ENCODE measurements at places on chromosomes 16 and 17. TPM values are rescaled to one million over a fixed set of nuclear protein-coding genes. Genes with fewer than 3 reads are reported as not detected.

- H3K27me3 ChIP-seq, result no peaks in the 10 kb centered on the region
- DNase-seq, result no peak
- no peak overlapping the region for H3K27ac ChIP-seq
- H3K4me1 ChIP-seq, result peaks cover 3% of the 10 kb centered on the region
Measured at GRCh38 chr17:2157675-2158395, 102.9 kb downstream of the HIC1 start.

The ACSM5 gene
- not detected for total RNA-seq

DNA sequence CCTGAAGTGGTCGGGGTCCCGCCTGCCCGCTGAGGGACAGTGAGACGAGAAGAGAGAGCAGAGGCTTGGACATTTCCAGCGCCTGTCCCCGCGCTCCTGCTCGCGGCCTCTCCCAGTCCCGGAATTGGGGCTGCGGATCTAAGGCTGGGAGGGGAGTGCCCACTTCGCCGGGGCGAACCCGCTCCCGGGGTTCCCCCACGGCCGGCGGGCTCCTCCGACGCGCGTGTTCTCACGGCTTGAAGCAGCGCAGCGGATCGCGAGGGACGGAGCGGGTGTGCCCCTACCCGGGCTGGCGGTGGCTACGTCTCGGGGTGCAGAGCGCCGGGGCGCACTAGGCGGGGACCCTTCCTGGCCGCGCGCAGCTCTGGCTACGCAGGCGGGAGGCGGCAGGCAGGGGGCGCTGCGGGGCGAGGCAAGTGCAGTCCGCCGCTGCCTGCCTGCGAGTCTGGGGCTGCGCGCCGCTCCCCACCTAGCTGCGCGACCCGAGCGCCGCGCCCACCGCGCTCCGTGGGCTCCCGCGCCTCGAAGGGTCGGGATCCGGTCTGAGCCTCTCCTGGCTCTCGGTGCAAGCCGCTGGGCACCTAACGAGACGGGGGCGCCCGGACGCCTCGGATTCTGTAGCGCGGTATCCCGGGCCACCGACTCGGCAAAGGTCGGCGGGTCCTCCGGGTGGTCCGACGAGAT, 1.2 kb downstream of the NGFR start:
- peaks cover 22% of the 10 kb centered on the region for H3K4me1 ChIP-seq
- H3K4me3 ChIP-seq, result peak overlapping the region; percentile 52
- H3K36me3 ChIP-seq, result no peaks in the 10 kb centered on the region
- H3K27me3 ChIP-seq, result peaks cover 80% of the 10 kb centered on the region
- no peak overlapping the region for H3K27ac ChIP-seq
- peak; percentile 86 for DNase-seq

GRCh38 chr17:27807567-27808470, 7.5 kb upstream of the NOS2 start:
- no peaks in the 10 kb centered on the region for H3K27me3 ChIP-seq
- peak overlapping the region; percentile 100 for H3K27ac ChIP-seq
- peaks cover 55% of the 10 kb centered on the region for H3K4me1 ChIP-seq
- H3K4me3 ChIP-seq, result peak overlapping the region; percentile 63
- peaks cover 29% of the 10 kb centered on the region for H3K36me3 ChIP-seq

DNA sequence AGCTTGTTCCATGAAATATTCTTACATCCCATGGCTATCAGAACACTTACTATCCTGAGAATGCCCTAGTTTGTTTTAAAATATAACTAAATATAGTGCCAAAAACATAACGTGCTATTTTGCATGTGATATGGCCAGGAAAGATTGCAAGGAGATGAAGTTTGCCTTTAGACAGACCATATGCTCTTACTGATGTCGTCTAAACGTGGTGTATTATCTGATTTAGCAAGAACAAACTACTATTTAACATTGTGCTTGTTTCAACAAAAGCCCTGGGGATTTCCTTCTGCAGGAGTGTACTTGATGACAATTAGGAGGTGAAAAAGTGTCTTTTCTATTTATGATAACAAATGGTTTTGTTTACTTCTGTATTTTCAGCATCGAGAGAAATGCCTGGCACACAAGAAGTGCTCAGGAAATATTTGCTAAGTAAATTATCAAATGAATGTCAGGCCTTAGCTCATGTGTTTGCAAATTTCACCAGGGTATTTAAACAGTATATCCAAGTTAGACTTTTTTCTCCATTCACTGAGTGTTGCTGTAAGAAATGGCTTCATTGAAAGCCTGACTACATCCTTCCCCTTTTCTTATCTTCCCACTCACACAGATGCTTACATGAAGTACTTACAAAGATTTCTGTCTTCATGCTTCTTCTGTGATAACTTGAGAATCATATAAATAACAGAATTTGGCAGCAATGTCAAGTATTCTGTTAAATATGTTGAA, 1033.6 kb downstream of the CDH8 start:
- H3K4me1 ChIP-seq, result no peaks in the 10 kb centered on the region
- no peak overlapping the region for H3K27ac ChIP-seq
- H3K4me3 ChIP-seq, result no peak overlapping the region
- DNase-seq, result no peak

GRCh38 chr16:35642322-35642835, 2183.0 kb downstream of the TP53TG3F start:
- no peak overlapping the region for H3K4me3 ChIP-seq
- H3K27ac ChIP-seq, result no peak overlapping the region
- H3K27me3 ChIP-seq, result no peaks in the 10 kb centered on the region

DNA sequence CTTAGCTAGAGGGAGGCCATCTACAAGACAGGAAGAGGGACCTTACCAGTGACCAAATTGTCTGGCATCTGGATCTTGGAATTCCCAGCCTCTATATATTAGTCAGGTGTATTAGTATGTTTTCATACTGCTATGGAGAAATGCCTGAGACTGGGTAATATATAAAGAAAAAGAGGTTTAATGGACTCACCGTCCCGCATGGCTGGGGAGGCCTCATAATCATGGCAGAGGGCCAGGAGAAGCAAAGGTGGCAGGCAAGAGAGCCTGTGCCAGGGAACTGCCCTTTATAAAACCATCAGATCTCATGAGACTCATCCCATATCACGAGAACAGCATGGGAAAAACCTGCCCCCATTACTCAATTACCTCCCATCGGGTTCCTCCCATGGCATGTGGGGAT, 500.2 kb downstream of the SHISA9 start:
- no peak for DNase-seq
- H3K27ac ChIP-seq, result no peak overlapping the region
- no peaks in the 10 kb centered on the region for H3K27me3 ChIP-seq
- H3K4me3 ChIP-seq, result no peak overlapping the region

DNA sequence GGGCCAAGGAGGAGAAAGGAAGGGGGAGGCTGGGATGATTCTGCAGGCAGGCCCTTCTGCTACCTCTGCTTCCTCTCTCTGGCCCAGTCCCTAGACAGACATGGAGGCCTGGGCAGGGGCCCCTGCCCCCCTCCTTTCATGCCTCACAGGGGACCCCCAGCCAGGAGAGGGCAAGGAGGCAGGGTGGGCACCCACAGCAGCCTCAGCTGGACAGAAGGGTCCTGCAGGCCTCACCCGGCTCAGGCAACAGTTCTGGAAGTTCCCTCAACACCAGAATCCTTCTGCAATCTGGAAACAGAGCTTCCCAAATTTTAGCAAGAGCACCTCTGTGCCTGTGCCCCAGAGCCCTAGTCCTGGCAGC, 8.7 kb downstream of the ARHGAP27 start:
- H3K27ac ChIP-seq, result no peak overlapping the region
- H3K4me3 ChIP-seq, result no peak overlapping the region

- no peak overlapping the region for H3K4me3 ChIP-seq
- peaks cover 58% of the 10 kb centered on the region for H3K36me3 ChIP-seq
- no peak overlapping the region for H3K27ac ChIP-seq
- H3K4me1 ChIP-seq, result peaks cover 39% of the 10 kb centered on the region
- no peaks in the 10 kb centered on the region for H3K27me3 ChIP-seq
Measured at GRCh38 chr16:20862162-20862960, 37.8 kb downstream of the DCUN1D3 start.

- H3K36me3 ChIP-seq, result no peaks in the 10 kb centered on the region
- H3K27me3 ChIP-seq, result no peaks in the 10 kb centered on the region
- DNase-seq, result no peak
- H3K27ac ChIP-seq, result no peak overlapping the region
Measured at GRCh38 chr16:64745258-64745930, 376.5 kb downstream of the CDH11 start.

The TPSD1 gene
- not detected for total RNA-seq

- H3K4me3 ChIP-seq, result no peak overlapping the region
- no peak overlapping the region for H3K27ac ChIP-seq
Measured at GRCh38 chr17:37844158-37844976, 79.8 kb upstream of the TBC1D3K start.

DNA sequence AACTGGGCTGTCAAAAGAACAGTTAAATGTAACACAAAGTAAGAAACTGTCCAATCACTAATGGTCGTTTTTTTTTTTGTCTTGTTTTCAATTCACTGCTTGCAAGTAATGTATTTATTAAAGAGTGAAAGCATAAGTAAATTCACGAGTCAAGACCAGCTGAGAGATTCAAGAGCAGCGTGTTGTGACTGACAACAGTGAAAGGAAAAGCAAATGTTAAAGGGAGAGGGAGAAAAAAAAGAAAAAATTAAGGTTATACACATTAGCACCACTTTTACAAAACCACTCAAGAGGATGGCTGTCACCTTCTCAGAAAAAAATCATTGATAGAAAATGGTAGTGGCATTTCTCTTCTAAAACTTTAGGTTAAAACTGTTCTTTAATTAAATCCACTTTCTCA, 36.1 kb downstream of the GPATCH8 start:
- DNase-seq, result no peak
- no peak overlapping the region for H3K4me3 ChIP-seq
- H3K36me3 ChIP-seq, result peaks cover 12% of the 10 kb centered on the region
- peaks cover 12% of the 10 kb centered on the region for H3K4me1 ChIP-seq

DNA sequence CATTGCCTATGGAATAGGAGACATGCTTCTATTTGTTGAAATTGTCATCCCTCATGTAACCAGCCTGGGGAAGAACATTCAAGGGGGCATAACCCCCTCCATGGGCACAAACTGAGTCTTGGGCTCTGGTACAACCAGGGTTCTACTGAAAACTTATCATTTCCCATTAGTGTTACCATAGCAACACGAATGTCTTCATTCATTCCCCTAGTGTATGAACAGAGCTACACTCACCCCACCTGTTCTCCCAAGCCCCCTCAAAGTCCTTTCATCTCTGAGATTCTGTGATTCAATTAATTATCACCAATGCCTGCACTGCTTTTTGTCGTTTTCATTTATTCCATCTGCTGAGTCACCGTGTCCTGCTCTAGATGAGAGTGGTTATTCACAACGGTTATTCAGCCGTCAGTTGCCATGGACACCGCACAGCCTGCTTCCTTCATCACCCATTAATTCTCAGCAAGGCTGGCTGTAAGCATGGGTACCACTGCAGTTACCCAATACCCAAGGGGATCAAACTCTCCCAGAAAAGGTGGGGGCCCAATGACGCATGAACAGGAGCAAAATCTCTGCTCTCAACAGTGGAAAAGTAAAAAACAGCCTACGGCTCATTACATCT, 1.6 kb upstream of the GAST start:
- no peak overlapping the region for H3K27ac ChIP-seq
- H3K27me3 ChIP-seq, result peaks cover 17% of the 10 kb centered on the region
- no peak for DNase-seq

GRCh38 chr17:58028578-58028977, 21.5 kb upstream of the SRSF1 start:
- peaks cover 1% of the 10 kb centered on the region for H3K36me3 ChIP-seq
- no peak for DNase-seq
- H3K27me3 ChIP-seq, result peaks cover 49% of the 10 kb centered on the region

DNA sequence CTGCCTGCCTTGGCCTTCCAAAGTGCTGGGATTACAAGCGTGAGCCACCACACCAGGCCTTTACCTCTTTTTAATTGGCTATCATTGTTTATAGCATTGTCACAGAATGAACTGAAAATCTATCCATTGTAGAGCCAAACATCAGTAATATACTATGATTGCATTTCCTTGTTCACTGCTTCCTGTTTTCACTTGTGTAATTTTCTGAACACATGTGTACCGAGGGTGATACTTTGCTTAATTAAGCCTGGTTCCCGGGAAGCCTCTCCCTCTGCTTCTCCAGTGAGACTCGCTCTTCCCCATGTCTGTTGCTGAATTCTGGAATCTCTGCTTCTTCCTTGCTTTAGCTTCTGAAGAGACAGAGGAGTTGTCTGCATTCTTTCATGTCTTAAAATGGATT, 33.1 kb downstream of the POLR3E start:
- H3K4me3 ChIP-seq, result no peak overlapping the region
- no peaks in the 10 kb centered on the region for H3K27me3 ChIP-seq
- H3K36me3 ChIP-seq, result peaks cover 48% of the 10 kb centered on the region
- DNase-seq, result no peak
- no peaks in the 10 kb centered on the region for H3K4me1 ChIP-seq

The PYDC1 gene
- not detected for total RNA-seq

- no peak for DNase-seq
- H3K36me3 ChIP-seq, result no peaks in the 10 kb centered on the region
- no peaks in the 10 kb centered on the region for H3K27me3 ChIP-seq
- H3K4me1 ChIP-seq, result no peaks in the 10 kb centered on the region
- H3K27ac ChIP-seq, result no peak overlapping the region
- no peak overlapping the region for H3K4me3 ChIP-seq
Measured at GRCh38 chr17:60744355-60744966, 66.8 kb downstream of the BCAS3 start.

The SYCE1L gene
- 4.1 TPM for total RNA-seq

DNA sequence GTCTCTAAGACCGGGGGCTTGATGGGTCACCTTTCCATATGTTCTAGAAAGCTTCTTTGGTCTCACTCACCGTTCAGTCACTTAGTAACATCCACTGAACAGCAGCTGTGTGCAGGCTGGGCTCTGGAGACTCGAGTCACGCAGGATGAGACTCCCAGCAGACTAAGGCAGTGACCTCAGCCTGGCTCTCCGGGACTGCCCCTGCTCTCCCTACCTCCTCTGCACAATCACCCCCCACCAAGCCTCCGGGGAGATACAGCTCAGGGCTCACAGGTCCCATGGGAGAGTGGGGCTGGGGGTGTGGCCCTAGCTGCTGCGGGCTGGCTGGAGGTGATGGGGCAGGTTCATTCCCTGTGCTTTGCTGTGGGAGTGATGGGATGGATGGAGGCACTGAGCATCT, 14.1 kb downstream of the FLYWCH2 start:
- no peak for DNase-seq
- H3K27me3 ChIP-seq, result no peaks in the 10 kb centered on the region
- no peaks in the 10 kb centered on the region for H3K36me3 ChIP-seq
- no peak overlapping the region for H3K27ac ChIP-seq
- H3K4me1 ChIP-seq, result no peaks in the 10 kb centered on the region

The SAMD14 gene
- 1.1 TPM for total RNA-seq

The HOXB6 gene
- 1.1 TPM for total RNA-seq

The C16orf89 gene
- not detected for total RNA-seq

The PDE6G gene
- 12.0 TPM for total RNA-seq

DNA sequence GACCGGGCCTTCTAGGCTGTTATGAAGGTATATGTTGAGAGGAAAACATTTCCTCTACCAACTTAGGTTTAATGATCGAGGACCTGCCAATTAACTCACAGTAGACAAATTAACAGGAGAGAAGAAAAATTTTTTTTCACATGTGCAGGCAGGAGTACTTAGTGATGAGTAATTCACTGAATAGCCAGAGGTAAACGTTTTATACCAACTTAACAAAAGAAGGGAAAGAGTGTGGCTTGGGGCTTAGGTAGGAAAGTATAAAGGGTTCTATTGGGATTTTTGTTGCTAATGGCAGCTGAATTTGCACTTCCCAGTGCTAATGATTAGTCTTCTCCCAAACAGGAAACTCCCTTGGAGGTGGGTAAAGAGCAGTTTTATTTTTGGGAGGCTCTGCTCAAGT, 121.6 kb upstream of the HS3ST4 start:
- no peaks in the 10 kb centered on the region for H3K27me3 ChIP-seq
- no peaks in the 10 kb centered on the region for H3K36me3 ChIP-seq
- no peak overlapping the region for H3K27ac ChIP-seq
- H3K4me3 ChIP-seq, result no peak overlapping the region

The NQO1 gene
- total RNA-seq, result 22.6 TPM
